Nasal cavity respiratory epithelium epithelial cell of viscerocranial mucosa (primary cell): ENCODE measurements at places on chromosomes 1 and 21. TPM values are rescaled to one million over a fixed set of nuclear protein-coding genes. Genes with fewer than 3 reads are reported as not detected.

The GJB3 gene
- total RNA-seq: 113 and 120 TPM in 2 replicates

The SPATA46 gene
- total RNA-seq: not detected in 2 replicates

The FAM151A gene
- total RNA-seq: not detected in 2 replicates

The POTED gene
- total RNA-seq: not detected in 2 replicates
